ENCODE measurements at places on chromosomes 5 and 9.

- no peak for DNase-seq
These were observed 242.6 kb downstream of the AUH start for GRCh38 chr9:91119142-91119541.

- DNase-seq = no peak
These were observed 775.4 kb downstream of the MTRR start for GRCh38 chr5:8644377-8644776.

GRCh38 chr5:127320032-127320965 is 29.7 kb downstream of the MEGF10 start:
- DNase-seq = no peak

DNA sequence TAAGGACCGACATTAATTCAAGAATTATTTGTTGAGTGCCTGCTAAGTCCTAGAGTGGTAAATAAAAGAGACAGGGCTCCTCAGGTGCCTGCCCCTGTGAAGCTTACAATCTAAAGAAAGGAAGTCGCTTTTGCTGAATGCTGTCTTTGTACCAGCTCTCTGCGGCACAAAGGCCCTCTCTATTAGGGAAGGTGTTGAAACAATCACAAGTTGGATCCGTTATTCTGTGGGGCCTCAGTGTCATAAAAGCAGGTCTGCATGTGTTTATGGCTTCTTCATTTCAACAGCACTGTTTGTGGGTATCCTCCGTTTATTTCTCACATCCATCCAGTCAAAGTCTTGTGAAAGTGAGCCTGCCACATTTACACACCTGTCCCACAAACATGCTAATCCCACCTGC is 7.0 kb upstream of the MVB12B start:
- no peak for DNase-seq
